NCI-H1436 (cell line): ENCODE measurements at places on chromosomes 6 and 20.

DNA sequence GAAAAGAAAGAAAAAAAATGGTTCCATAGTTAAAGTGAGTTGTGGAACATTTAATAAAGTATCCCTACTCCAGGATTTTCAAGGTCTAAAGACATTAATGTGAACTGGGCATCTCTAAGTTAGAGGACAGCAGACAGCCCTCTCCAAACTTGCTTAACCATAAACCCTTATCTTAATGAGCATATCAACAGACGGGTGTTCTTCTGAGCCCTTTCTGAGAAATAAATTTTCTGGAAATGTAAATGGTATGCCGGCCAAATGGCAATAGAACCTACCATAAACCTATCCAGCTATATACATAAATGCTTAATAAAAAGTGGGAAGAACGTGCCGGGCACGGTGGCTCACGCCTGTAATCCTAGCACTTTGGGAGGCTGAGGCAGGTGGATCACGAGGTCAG is 12.5 kb downstream of the SLC18B1 start:
- no peak for DNase-seq

- DNase-seq = no peak
Measured at GRCh38 chr6:16991981-16992629, 109.7 kb upstream of the STMND1 start.

- no peak for DNase-seq
Measured at GRCh38 chr6:129515004-129515403, 195.0 kb downstream of the ARHGAP18 start.

DNA sequence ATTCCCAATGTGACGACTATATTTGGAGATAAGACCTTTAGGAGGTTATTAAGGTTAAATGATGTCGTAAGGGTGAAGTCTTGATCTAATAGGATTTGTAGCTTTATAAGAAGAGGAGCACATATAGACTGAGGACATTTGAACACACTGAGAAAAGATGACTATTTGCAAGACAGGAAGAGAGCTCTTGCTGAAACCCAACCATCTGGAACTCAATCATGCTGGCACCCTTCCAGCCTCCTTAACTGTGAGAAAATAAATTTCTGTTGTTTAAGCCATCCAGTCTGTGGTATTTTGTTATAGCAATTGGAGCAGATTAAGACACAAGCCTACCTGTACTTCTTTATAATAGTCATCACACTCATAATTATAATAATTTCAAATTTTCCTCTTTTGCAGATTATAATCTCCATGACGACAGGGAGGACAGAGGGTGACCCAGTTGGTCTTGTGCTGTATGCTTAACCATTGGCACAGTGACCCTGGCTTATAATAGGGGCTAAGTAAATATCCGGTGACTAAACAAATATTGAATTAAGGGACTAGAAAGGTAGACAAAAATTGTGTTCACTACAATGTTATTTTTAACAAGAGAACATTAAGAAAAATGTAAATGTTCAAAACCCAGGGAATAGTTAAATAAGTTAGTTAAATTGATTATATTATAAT is 206.4 kb upstream of the HDDC2 start:
- no peak for DNase-seq

GRCh38 chr20:43193443-43193842 is 3.7 kb upstream of the PTPRT start:
- no peak for DNase-seq

- no peak for DNase-seq
Measured at GRCh38 chr6:116247285-116247684, 6.6 kb downstream of the TSPYL4 start.

GRCh38 chr6:47044397-47044796 is 2.3 kb upstream of the ADGRF1 start:
- no peak for DNase-seq

GRCh38 chr20:55437798-55438415 is 567.4 kb downstream of the CBLN4 start:
- no peak for DNase-seq

DNA sequence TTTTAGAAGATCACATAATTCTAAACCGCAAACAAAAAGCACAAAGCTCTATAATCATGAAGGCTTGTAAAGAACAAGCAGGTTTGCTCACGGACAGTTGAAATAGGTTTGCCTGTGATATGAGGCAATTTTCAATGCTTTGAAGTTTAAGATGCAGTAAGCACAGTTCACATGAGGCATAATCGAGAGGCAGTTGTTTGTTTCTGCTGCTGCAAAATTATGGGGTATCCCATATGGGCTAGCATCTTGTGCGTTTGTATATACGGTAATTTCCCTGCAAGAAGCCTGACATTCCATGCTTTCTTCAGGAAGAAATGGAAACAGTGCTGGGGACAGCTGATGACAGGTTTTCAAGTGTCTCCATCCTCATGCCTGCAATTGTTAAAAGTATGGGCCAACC is 94.6 kb upstream of the MC3R start:
- no peak for DNase-seq

DNA sequence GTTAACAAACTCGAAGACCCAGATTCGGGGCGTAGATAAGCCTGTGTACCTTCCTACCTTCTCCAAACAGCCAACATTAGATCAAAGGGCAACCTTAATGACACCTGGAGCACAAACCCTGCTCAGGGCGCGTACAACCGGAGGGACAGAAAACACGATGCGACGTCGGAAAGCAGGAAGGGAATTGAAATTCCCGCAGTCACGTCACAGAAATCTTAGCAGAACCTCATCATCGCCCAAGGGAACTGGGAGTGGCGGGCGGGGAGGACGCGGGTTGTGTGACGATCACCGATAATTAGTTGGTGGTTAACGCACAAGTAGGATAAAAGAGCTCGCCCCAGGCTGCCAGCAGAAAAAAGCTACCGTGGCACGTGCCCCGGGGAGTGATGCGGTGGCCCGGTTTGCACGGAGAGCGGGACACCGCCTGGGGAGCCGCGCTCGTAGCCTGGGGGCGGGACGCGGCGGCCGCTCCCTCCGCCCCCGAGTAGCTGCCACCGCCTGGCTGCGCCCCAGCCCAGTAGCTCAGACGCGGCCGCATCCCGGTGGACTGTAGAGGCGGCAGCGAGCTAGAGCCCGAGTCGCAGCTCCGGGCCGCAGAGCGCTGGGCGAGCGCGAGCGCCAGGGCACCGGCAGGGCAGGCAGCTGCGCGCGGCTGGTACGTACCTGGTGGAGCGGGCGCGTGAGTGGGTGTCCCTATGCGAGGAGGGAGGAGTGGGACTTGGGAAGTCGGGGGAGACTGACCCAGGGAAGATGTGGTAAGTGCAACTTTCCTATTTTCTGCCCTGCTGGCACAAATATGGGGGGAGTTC is at the start of gene PKIB:
Gene PKIB, plus strand, starts transcription at position 525 of the 809 bp plus-strand sequence. CDS start 107,390 bp downstream, outside the sequence.
- peak; percentile 78 for DNase-seq

GRCh38 chr6:40358473-40359460 is 228.4 kb downstream of the LRFN2 start:
- no peak for DNase-seq
